HepG2 (cell line): ENCODE measurements at places on chromosomes 2 and 18. TPM values are rescaled to one million over a fixed set of nuclear protein-coding genes. Genes with fewer than 3 reads are reported as not detected.

HRH4 gene
- total RNA-seq: not detected in 2 replicates

GRB14 gene
- 3.8 and 5.8 TPM in 2 replicates for total RNA-seq

SPC25 gene
- total RNA-seq: 26.5 and 45.9 TPM in 2 replicates

UGT1A10 gene
- total RNA-seq: 0.10 TPM in 1 of 2 replicates, not detected in the other

STARD6 gene
- total RNA-seq: not detected in 2 replicates

MTLN gene
- 47.1 and 50.4 TPM in 2 replicates for total RNA-seq

FHOD3 gene
- total RNA-seq: 0.07 TPM in 1 of 2 replicates, not detected in the other

RGPD4 gene
- total RNA-seq: not detected in 2 replicates

CTLA4 gene
- not detected in 2 replicates for total RNA-seq

COL4A4 gene
- not detected in 2 replicates for total RNA-seq

TBR1 gene
- total RNA-seq: not detected in 2 replicates

GRCh38 chr2:43417300-43417699 is 178.5 kb downstream of the THADA start:
- no peak overlapping the region for H3K27ac ChIP-seq
- no peak for DNase-seq
- no peak overlapping the region for H3K4me3 ChIP-seq
- H3K4me1 ChIP-seq: peaks cover 55% of the 10 kb centered on the region

- 0 out of 2 replicates have a peak, but pooled peaks cover 5% of the 10 kb centered on the region for H3K4me1 ChIP-seq
- DNase-seq: no peak
- no peak overlapping the region for H3K27ac ChIP-seq
- H3K4me3 ChIP-seq: no peak overlapping the region
These were observed 202.7 kb upstream of the SPOPL start for GRCh38 chr2:138298900-138299299.

- H3K36me3 ChIP-seq: no peaks in the 10 kb centered on the region
- no peaks in the 10 kb centered on the region for H3K27me3 ChIP-seq
- no peak overlapping the region for H3K4me3 ChIP-seq
These were observed 106.9 kb upstream of the RGPD4 start for GRCh38 chr2:107719836-107720235.

DNA sequence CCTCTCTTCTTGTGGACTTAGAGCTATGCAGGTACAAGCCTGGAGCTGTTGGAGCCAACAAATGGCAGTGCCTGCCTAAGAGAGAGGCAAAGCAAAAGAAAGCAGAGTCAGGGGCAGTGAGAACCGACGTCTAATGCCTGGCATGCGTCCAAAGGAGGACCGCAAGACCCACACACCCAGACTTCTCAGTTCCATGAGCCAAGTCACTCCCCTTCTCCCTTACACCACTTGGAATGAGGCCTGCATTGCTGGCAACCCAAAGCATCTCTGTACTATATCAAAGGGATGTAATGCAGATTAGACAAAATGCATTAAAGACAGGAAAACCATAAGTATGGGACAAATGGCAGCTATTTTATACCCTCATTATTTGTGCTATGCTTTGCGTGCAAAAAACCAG is 49.9 kb upstream of the RNU4ATAC start:
- no peak overlapping the region for H3K4me3 ChIP-seq
- DNase-seq: no peak
- no peaks in the 10 kb centered on the region for H3K27me3 ChIP-seq

- DNase-seq: no peak
- H3K36me3 ChIP-seq: no peaks in the 10 kb centered on the region
- no peaks in the 10 kb centered on the region for H3K27me3 ChIP-seq
- no peak overlapping the region for H3K4me3 ChIP-seq
- H3K4me1 ChIP-seq: no peaks in the 10 kb centered on the region
These were observed 47.8 kb downstream of the LRRTM1 start for GRCh38 chr2:80256782-80257167.

DNA sequence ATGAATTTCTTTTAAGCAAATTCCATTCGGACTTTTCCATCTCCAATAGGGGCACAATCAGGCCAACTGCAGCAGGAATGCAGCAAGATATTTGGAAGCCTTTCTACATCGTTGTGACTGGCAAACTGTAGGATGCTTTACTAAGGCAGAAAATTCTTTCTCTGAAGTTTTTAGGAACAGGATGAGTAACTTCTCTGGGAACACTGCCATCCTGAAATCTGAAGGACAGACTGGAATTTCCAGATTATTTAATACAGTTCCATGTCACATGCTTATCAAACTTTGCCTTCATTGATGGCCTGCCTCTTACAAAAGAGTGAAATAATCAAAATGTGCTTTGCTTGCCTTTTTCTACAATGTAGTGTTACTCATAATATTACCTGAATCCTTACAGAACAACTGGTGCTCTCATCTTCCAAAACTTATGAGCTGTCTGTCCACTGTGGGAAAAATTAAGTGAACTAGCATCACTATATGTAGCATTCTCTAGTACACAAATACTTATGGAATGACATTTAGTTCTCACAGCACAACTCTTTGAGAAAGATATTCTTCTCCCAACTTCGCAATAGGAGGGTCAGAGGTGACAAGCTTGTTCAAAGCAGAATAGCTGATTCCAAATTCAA is 32.0 kb upstream of the MAP2 start:
- no peaks in the 10 kb centered on the region for H3K27me3 ChIP-seq
- H3K36me3 ChIP-seq: no peaks in the 10 kb centered on the region
- H3K4me1 ChIP-seq: no peaks in the 10 kb centered on the region
- no peak for DNase-seq
- H3K27ac ChIP-seq: no peak overlapping the region
- no peak overlapping the region for H3K4me3 ChIP-seq

- peaks cover 26% of the 10 kb centered on the region for H3K36me3 ChIP-seq
- no peaks in the 10 kb centered on the region for H3K27me3 ChIP-seq
- DNase-seq: no peak
- no peak overlapping the region for H3K4me3 ChIP-seq
- H3K27ac ChIP-seq: no peak overlapping the region
These were observed 49.7 kb downstream of the MTA3 start for GRCh38 chr2:42618116-42618515.

GRCh38 chr2:111024496-111024895 is 96.2 kb upstream of the BCL2L11 start:
- peaks cover 31% of the 10 kb centered on the region; the same call in 2 of the 3 replicates for H3K27me3 ChIP-seq
- H3K4me3 ChIP-seq: no peak overlapping the region
- no peak for DNase-seq
- no peak overlapping the region for H3K27ac ChIP-seq
- no peaks in the 10 kb centered on the region for H3K4me1 ChIP-seq

GRCh38 chr2:172944022-172944793 is 131.4 kb upstream of the MAP3K20 start:
- no peaks in the 10 kb centered on the region for H3K27me3 ChIP-seq
- H3K27ac ChIP-seq: no peak overlapping the region
- no peaks in the 10 kb centered on the region for H3K36me3 ChIP-seq
- 0 out of 2 replicates have a peak, but pooled peaks cover 9% of the 10 kb centered on the region for H3K4me1 ChIP-seq

GRCh38 chr2:183456177-183456576 is 331.9 kb downstream of the NUP35 start:
- no peaks in the 10 kb centered on the region for H3K4me1 ChIP-seq
- no peak for DNase-seq
- H3K27ac ChIP-seq: no peak overlapping the region

GRCh38 chr2:226711606-226712296 is 87.9 kb downstream of the IRS1 start:
- no peaks in the 10 kb centered on the region for H3K4me1 ChIP-seq
- H3K36me3 ChIP-seq: no peaks in the 10 kb centered on the region
- H3K27me3 ChIP-seq: no peaks in the 10 kb centered on the region
- no peak overlapping the region for H3K4me3 ChIP-seq
- DNase-seq: no peak

DNA sequence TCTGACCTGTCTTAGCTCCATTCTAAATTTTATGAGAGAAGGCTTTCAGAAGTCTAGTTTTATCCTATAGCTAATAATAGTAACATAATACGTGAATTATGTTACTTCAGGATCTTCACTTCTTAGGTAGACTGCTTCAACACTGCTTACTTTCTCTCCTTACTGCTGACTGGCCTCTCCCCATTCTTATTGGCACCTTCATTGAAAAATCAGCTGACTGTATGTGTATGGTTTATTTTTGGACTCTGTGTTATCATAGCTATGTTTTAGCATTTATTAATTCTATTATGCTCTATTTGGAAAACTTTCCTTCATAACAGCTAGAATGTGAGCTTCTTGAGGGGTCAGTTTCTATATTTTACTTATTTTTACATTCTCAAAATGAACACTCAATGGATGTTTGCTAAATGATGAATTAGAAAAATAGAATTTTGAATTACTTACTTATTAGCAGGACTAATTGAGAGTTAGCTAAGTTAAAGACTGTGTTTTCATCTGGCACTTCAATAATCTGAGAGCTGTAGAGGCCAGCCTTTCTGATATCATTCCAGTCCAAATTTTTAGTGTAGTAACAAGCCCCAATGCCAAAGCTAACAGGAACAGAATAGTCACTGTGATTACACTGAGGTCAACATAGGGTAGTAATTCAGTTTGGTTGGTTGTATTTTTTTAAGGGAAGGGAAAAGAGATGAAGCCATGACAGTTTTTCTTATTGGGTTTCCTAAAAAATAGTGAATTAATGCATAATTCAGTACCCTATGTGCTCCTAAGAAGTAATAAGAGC is 92.3 kb downstream of the TTC27 start:
- DNase-seq: no peak
- H3K4me1 ChIP-seq: peaks cover 8% of the 10 kb centered on the region
- peaks cover 24% of the 10 kb centered on the region for H3K36me3 ChIP-seq
- H3K27ac ChIP-seq: no peak overlapping the region
- no peaks in the 10 kb centered on the region for H3K27me3 ChIP-seq

GRCh38 chr2:126575631-126576030 is 80.3 kb upstream of the GYPC start:
- H3K36me3 ChIP-seq: no peaks in the 10 kb centered on the region
- no peak overlapping the region for H3K4me3 ChIP-seq
- DNase-seq: no peak
- H3K4me1 ChIP-seq: no peaks in the 10 kb centered on the region
- no peaks in the 10 kb centered on the region for H3K27me3 ChIP-seq

GRCh38 chr2:88281302-88282217 is 111.4 kb downstream of the THNSL2 start:
- no peaks in the 10 kb centered on the region for H3K27me3 ChIP-seq
- DNase-seq: no peak
- no peak overlapping the region for H3K27ac ChIP-seq
- H3K36me3 ChIP-seq: no peaks in the 10 kb centered on the region
- no peak overlapping the region for H3K4me3 ChIP-seq
